Activated CD8-positive, alpha-beta T cell treated with anti-CD3 and anti-CD28 coated beads, Interleukin-2, amount 10 ng/mL, durations not matched to agents 7 days and 5 days (primary cell): ENCODE measurements at places on chromosomes 13 and 19. TPM values are rescaled to one million over a fixed set of nuclear protein-coding genes. Genes with fewer than 3 reads are reported as not detected.

The SAFB2 gene
- 96.6 TPM for total RNA-seq

The ZDHHC20 gene
- total RNA-seq: 98.2 TPM

The BST2 gene
- 230 TPM for total RNA-seq

The NXNL1 gene
- total RNA-seq: not detected

The LRRC8E gene
- total RNA-seq: not detected

The CEACAM7 gene
- total RNA-seq: not detected

The C19orf85 gene
- total RNA-seq: not detected

The SMAD9 gene
- total RNA-seq: not detected

The SLC6A16 gene
- 3.5 TPM for total RNA-seq

The RPS15 gene
- total RNA-seq: 1,384 TPM

The LGALS7 gene
- not detected for total RNA-seq

The LGI4 gene
- total RNA-seq: 0.13 TPM

The GPR12 gene
- total RNA-seq: not detected

The CALR gene
- total RNA-seq: 875 TPM

The CEBPA gene
- total RNA-seq: not detected

The KLF1 gene
- not detected for total RNA-seq

The ZNF730 gene
- total RNA-seq: 1.3 TPM
